Stimulated activated effector memory CD8-positive, alpha-beta T cell treated with anti-CD3 and anti-CD28 coated beads, Interleukin-12 subunit alpha, Interleukin-12 subunit beta, amount 100 ng/mL, for 72 hours (primary cell): ENCODE measurements at places on chromosomes 13 and 19.

DNA sequence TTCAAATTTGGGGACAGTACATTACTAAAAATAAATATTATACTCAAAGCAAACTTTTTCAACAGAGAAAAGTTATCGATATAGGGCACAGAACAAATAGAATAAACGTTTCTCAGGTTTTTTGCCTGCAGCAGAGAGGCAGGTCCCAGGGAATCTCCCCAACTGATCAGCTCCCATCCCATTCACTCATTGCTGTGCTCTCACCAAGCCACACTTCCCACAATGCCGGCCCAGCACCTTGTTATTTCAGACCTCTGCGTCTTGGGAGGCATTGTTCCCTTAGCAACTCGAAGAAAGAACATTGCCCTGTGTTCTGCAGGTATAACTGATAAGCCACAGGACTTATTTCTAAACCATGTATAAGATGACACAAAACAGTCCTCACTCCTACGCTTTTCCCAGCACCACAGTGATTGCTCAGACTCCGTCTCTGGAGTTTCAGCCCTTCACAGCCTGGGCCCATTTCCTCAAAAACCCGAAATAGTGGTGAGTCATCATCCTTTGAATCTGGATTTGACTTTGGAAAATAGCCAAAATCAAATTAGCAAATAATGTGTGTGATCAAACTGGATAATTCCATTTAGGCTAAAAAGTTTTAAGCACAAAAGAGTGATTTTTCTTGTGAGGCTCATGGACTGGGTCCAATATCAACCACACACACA, 100.4 kb downstream of the DCLK1 start:
- DNase-seq = no peak

DNA sequence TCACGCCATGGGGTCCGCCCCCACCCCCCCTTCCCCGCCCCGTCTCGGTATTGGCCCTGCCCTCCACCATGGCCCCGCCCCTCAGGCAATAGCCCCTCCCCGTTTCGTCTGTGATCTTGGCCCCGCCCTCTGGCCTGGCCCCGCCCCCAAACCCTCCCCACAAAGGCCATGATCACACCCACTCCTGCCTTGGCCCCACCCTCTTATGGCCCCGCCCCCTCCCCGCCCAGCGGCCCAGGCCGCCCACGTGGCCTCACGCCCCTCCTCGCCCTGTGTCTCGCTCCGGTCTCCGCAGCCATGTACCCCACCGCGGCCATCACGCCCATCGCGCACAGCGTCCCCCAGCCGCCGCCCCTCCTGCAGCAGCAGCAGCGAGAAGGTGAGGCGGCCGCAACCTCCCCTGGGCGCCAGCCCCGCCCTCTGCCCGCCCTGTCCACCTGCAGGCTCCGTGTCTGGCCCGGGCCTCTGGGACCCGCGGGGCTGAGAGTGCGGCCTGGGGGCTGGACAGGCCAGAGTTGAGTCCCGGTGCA, 61.3 kb downstream of the CELF5 start:
- DNase-seq = no peak

GRCh38 chr13:95391362-95391761, 90.1 kb upstream of the ABCC4 start:
- DNase-seq = no peak

- DNase-seq = no peak
Measured at GRCh38 chr13:52599037-52599847, 43.0 kb upstream of the HNRNPA1L2 start.

DNA sequence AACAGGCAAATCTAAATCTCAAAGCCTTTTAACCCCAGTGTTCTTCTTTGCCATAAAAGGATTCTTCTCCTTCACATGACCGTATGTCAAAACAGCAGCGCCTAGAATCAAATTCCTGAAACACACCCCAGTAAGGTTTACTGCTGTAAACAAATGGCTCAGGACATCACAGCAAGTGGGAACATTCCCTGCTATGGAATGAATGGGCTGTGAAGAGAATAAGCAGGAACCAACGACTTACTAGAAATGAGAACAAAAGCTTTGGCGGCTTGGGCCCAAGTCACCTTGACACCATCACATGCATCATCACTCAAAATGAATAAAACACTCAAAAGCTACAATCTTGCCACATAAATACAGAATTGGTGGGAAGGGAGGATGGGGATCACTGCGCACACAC, 80.4 kb upstream of the SPATA13 start:
- no peak for DNase-seq

DNA sequence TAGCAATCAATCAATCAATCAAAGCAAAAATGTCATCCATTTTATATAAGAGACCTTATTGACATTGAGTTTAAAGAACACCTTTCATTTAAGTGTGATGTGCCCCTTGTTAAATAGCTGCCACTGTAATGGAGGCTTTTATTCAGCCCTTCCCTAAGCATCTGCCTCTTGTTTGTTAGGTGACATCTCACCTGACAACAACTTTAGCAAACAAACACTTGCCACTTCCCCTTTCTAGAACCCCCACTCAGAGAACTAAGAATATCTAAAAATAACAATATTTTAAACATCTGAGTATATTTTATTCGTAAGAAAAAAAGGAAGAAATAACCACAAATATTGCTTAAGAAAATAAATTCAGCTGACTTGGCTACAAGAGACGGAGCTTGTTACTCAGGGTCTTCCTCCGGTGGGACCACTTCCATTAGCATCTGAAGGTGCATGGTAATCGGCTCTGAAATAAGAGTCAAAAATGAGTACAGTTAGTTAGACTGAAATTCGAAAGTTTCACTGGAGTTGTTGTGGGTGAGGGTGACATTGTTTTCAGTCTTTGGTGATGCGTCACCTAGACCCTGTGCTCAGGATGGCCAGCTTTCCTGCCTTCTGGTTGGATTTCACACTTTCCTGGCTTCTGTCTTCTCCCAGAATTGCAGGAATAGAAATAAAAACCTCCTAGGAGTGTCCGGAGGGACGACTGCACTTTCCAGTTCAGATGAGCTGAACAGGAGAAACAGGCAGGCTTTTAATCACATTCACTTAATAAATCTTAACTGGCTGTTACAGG, 39.1 kb downstream of the SLC7A9 start:
- DNase-seq = no peak
